ENCODE measurements at places on chromosomes 4 and X.
A peak's percentile ranks its signal among the peaks of the same experiment; 100 is the strongest.

DNA sequence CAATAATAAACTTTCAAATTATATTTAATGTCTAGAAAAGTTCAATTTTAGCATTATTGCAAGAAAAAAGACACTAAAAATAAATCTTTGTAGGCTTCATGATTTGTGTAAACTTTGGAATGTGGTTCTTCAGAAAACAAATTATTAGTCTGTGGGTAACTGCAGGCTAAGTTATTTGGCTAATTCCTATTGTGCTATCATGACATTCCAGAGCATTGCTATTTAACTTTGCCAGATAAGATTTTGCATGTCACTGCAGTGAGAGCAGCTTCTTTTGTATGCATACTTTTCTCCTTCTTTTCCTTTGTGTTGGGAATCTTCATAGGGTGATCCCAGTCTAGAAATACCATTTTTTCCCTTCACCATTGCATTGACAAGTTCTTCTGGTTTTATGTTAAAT, 130.0 kb downstream of the AWAT2 start:
- DNase-seq, result no peak

- no peak for DNase-seq
These were observed 213.5 kb downstream of the TEX13A start for GRCh38 chrX:105006996-105007395.

- no peak for DNase-seq
These were observed at the start of gene EGFL6 for GRCh38 chrX:13569479-13570260. Gene EGFL6, plus strand, starts transcription at chrX:13569601. Its CDS starts 261 bp downstream, at chrX:13569862.

- DNase-seq, result no peak
These were observed 120.0 kb downstream of the SPRY1 start for GRCh38 chr4:123516576-123516975.

DNA sequence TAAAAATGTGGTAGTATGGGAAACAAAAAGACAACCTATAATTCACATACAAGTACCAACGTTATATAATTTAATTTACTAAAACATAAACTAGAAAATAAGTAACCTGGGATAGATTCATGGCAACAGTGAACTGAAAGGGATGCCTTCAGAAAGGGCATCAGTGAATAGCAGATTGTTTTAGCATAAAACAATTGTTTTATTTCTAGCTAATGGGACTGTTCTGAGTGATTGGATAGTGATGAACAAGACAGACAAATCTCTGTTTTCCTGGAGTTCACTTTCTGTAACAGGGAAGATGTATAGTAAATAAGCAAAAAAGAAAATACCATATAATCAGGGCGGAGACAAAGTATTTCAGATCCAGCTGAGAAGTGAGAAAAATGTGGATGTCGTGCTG, 379.1 kb upstream of the SPOCK3 start:
- DNase-seq, result no peak

DNA sequence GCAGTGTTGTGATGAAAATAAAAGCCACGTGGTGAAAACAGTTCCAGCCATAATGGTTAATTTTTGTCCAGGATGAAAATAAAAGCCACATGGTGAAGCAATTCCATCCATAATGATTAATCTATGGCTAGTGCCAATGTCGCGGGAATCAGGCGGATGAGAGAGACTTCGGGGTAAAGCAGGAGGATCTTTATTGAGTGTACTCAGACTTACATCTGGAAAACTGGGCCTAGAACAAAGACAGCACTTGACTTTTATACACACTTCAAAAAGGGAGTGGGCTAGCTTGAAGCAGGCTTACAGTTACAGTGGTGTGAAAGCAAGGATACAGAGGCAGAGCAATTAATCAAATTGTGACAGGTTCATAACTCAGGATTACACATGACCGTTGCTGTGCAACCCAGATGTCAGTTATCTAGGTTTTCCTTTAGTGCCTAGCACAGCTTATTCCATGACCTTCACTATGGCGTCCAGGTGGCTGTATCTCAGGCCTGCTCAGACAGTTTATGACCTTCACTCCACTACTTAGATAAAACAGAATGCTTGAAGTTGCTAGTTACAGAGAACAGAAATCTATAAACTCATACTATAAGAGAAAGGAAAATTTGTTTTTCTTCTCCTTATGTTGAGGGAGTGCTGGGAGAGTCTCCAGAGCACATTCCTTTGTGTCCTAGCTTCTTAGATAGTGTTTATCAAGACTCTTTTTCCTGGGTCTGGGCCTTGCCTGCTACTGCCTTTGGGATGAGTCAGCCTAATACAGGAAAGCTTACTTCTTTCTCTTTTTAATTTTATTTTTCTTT, 5.9 kb upstream of the PLA2G12A start:
- DNase-seq, result no peak

GRCh38 chr4:38008571-38009021, 48.4 kb downstream of the PTTG2 start:
- no peak for DNase-seq

DNA sequence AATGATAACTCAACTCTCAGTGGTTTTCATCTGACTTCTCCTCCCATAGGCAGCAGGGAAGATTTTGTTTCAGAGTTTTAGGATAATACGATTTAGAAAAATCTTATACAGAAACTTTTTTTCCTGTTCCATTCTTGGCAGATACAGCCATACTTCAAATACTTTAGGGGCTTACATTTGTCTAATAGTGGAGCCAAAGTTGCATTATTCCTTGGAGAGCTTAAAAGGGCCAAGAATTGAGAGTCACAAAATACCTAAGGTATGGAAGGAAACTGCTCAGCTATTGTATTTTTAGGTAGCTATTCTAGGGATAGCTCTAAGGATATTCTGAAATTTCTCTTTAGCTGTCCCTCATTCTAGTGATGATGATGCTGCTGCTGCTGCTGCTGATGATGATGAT, 132.9 kb upstream of the PTCHD1 start:
- no peak for DNase-seq

DNA sequence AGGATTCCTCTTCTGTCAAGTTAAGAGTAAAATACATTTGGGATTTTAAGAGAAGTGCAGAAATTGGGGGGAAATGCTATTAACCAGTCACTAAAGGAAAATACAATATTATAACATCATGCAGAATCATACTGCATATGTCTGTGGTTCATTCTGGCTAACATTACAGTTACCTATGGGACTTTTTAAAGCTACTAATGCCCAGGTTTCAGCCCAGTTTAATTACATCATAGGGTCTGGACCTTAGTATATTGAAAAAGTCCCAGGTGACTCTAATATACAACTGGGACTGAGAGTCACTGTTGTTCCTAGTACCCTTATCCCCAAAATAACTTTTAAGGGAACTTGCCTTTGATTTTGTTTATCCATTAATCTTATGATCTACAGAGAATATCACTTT, 10.0 kb downstream of the ABCE1 start:
- no peak for DNase-seq

DNA sequence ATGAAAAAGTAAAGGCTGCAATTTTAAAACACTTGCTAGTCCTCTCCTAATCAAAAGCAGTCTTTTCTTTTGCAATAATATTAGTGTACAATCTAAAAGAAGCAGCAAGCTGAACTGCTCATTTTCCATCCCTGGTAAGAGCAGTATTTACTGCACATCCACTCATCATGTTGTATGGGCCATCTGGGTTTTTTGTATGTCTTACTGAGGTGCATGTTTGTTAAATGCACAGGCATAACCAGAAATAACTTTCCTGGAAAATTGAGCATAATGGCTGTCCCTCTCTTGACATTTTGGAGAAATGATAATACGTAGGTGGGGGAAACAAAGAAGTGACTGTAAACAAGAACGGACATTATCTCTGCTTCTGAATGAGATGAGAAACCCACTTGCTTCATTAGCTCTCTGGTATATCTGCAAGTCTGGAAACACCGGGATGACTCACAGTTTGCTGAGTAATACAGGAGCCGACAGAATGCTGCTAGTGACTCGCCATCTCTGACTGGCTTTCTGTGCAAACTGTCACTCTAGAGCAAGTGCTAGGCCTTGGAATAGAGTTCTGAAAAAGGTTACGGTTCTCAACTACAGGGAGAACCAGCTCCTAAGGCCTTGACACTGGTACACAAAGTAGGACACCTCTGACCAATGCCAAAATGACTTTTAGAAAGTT, 85.7 kb upstream of the MTM1 start:
- DNase-seq, result peak; percentile 92

GRCh38 chr4:168796362-168797106, 213.5 kb downstream of the CBR4 start:
- DNase-seq, result no peak

GRCh38 chr4:63505714-63506460, 903.4 kb downstream of the TECRL start:
- no peak for DNase-seq

DNA sequence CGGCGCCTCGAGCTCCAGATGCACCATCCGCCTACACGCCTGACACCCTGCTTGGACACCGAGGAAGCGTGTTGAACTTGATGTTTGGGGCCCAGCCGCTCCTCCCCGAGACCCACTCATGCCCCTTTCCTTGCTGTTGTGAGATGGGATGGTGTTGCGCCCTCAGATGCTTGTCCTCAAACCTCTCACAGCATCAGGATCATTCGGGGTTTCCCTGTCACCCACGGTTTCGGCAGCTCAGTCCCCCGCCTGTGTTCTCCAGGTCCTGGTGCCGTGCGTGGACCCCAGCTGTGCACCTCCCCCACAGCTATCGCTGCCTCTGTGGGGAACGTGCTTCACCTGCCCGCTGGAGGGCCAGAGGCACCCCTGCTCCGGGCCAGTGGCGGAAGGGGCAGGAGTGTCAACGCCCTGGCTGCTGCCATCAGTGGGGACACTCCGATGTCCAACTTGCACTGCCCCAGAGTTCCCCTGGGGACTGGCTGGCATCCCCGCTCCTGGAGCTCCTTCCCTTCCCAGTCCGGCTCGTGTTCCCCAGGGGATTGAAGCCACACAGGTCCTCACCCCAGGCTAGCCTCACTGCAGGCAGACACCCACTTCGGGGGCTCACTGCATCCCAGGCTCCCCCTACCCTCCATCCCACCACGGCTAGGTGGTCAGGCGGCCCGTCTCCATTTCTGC, 82.3 kb upstream of the ADRA2C start:
- DNase-seq, result no peak

DNA sequence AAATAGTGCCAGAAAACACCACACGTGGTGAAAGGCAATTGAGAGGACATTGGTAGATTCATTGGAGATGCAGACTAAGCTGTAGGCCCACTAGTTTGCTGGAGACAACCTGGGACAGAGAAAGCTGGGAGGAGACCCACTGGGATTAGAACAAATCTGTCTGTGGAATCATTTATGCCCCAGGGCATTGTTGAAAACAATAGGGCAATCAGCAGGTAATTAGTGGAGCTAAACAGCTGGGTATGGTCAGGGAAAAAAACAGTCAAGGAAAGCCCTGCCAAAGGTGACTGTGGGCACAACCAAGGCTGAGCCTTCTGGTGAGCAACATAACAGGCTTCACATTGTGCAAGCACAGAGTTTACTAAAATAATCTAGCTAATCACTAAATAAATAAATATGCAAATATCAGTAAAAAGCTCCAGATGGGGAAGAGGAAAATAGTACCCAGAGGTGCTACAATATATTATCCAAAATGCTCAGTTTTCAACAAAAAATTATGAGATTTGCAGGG, 9.0 kb downstream of the TCEAL3 start:
- DNase-seq, result no peak

GRCh38 chr4:19791422-19792123, 460.1 kb upstream of the SLIT2 start:
- DNase-seq, result no peak

DNA sequence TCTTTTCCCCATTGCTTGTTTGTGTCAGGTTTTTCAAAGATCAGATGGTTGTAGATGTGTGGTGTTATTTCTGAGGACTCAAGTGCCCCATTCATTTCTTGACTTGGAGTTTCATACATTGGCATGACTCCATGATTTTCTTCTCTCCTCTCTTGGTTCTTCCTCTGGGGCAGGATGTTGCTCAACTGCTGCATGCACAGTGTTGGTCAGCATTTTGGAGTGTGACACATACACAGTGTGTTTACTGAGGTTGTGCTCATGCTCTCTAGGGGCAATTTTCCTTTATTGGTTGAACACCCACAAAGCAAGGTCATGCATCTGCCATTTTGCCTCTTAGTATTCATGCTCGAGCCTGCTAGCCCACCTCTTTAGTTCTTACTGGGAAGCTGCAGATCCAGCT, 1993.8 kb downstream of the ARAP2 start:
- no peak for DNase-seq

GRCh38 chrX:11481035-11481434, 184.7 kb downstream of the ARHGAP6 start:
- DNase-seq, result no peak

- DNase-seq, result peak; percentile 86
These were observed 35.9 kb downstream of the ANKRD17 start for GRCh38 chr4:73222466-73223257.

- peak; percentile 9 for DNase-seq
These were observed 137.1 kb upstream of the TBL1X start for GRCh38 chrX:9327747-9328145.

GRCh38 chr4:74047152-74047551, 8.7 kb upstream of the CXCL3 start:
- no peak for DNase-seq

- DNase-seq, result no peak
These were observed 32.0 kb upstream of the TBC1D1 start for GRCh38 chr4:37858872-37859271.

GRCh38 chr4:55865228-55865806, 11.9 kb downstream of the EXOC1 start:
- DNase-seq, result no peak

DNA sequence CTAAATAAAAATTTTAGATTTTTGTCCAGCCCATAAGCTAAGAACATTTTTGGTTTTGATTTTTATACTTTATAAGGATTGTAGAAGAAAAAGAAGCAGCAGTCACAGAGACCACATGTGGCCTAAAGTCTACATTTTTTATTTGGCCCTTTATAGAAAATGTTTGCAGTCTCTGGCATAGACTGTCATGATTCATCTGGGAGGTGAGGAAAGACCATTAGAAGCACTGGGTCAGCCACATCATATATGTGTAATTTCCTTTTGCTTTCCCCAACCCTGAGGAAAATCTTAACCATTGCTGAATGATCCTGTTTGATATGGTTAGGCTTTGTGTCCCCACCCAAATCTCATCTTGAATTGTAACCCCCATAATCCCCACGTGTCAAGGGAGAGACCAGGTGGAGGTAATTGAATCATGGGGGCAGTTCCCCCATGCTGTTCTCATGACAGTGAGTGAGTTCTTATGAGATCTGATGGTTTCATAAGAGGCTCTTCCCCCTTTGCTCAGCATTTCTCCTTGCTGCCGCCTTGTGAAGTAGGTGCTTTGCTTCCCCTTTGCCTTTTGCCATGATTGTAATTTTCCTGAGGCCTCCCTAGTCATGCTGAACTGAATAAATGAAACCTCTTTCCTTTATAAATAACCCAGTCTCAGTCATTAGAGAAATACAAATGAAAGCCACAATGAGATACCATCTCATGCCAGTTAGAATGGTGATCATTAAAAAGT, 12.1 kb upstream of the COPS4 start:
- DNase-seq, result no peak

- no peak for DNase-seq
These were observed 214.3 kb downstream of the LDB2 start for GRCh38 chr4:16684097-16684496.

DNA sequence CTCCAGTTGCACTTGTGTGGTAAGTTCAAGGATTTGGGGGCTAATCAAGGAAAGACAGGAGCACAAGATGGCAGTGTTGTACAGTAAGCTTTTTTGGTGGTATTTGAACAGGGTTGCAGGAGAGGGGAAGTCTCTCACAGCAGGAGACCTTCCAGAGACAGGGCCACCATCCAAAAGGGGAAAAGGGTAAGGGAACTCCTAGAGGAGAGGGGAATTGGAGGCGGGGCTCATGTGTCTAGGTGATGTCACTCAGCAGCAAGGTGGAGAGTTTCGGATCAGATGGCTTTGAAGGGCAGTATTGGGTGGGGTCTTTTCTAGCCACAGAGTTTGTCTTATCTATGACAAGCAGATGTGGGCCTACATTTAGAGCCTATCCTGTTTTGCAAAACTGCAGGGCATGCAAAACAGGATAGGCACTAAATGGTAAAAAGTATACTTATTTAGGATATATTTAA, 13.4 kb upstream of the RNF175 start:
- no peak for DNase-seq

All from activated CD4-positive, alpha-beta T cell treated with anti-CD3 and anti-CD28 coated beads, Interleukin-2, Interleukin-6, amounts not matched to agents 100 ng/mL and 50 ng/mL, durations not matched to agents 16 hours and 8 hours (primary cell).